Activated T-cell treated with anti-CD3 and anti-CD28 coated beads, Interleukin-2, amount 50 U/mL, for 72 hours (primary cell): ENCODE measurements at places on chromosomes 11 and 22. TPM values are rescaled to one million over a fixed set of nuclear protein-coding genes. Genes with fewer than 3 reads are reported as not detected.

The SYNGR1 gene
- total RNA-seq, result 5.3 TPM

The DDTL gene
- 3.4 TPM for total RNA-seq

The SERGEF gene
- total RNA-seq, result 43.1 TPM

The HMOX1 gene
- 0.34 TPM for total RNA-seq

The CD248 gene
- 3.0 TPM for total RNA-seq

The TEX54 gene
- total RNA-seq, result 1.5 TPM

The GLB1L2 gene
- total RNA-seq, result 2.4 TPM

The HBE1 gene
- total RNA-seq, result not detected

The GGTLC2 gene
- not detected for total RNA-seq

The TLCD5 gene
- total RNA-seq, result 2.0 TPM

The TMEM191B gene
- total RNA-seq, result 1.9 TPM

The MRGPRX3 gene
- total RNA-seq, result not detected

The VSIG10L2 gene
- not detected for total RNA-seq

DNA sequence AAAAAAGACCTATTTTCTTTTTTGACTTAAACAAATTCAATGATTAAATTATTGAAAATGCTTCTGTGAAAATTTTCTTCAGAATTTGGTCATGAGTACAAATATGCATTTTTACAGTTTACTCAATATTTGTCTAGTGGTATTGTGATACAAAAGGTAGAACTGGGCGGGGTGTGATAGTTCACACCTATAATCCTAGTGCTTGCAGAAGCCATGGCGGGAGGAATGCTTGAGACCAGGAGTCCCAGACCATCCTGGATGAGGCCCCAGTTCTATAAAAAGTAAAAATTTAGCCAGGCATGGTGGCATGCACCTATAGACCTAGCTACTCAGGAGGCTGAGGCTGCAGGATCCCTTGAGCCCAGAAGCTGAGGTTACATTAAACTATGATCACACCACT lies 90.6 kb downstream of the ARHGAP42 start:
- no peak overlapping the region for H3K4me3 ChIP-seq
- H3K4me1 ChIP-seq, result no peaks in the 10 kb centered on the region
- no peak overlapping the region for H3K27ac ChIP-seq
- H3K27me3 ChIP-seq, result no peaks in the 10 kb centered on the region

GRCh38 chr11:114346709-114347141 lies 50.5 kb downstream of the NNMT start:
- no peak for DNase-seq
- no peaks in the 10 kb centered on the region for H3K27me3 ChIP-seq
- no peaks in the 10 kb centered on the region for H3K36me3 ChIP-seq
- H3K4me1 ChIP-seq, result peaks cover 4% of the 10 kb centered on the region

GRCh38 chr22:17087498-17088131 lies 2.8 kb downstream of the IL17RA start:
- H3K4me3 ChIP-seq, result peak overlapping the region; percentile 88
- H3K27ac ChIP-seq, result peak overlapping the region; percentile 64
- peaks cover 79% of the 10 kb centered on the region for H3K4me1 ChIP-seq
- H3K36me3 ChIP-seq, result peaks cover 1% of the 10 kb centered on the region
- H3K27me3 ChIP-seq, result no peaks in the 10 kb centered on the region

DNA sequence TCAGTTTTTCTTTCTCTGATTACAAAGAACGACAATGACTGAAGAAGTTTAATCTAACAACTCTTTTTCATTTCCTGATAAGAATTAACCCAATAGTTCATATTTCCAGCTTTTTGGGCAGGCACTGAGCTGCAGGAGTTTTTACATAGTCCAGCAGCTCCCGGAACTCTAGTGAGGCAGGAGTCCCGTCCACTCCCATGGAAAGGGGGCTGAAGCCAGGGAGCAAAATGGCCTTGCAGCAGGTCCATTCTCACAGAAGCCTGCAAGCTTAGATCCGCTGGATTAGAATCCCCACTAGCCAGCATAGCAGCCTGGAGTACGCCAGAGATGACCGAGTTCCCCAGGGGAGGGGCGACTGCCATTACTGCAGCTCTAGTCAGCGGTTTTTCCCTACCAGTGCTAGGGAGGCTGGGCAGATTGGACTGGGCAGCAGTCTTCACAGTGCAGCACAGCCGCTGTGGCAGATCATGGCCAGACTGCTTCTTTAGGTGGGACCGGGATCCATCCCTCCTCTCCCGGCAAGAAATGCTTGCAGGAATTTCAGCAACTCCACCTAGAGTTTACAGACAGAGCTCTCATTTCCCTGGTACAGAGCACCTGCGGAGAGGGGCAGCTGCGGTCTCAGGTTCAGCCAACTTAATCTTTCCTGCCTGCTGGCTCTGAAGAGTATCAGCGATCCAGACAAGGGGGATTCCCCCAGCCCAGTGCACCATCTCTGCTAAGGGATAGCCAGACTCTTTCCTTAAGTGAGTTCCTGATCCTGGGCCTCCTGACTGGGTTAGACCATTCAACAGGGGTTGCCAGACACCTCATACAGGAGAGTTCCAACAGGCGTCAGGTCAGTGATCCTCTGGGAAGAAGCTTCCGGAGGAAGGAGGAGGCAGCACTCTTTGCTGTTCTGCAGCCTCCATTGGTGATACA lies 742 bp upstream of the CASP4 start:
- peaks cover 23% of the 10 kb centered on the region for H3K36me3 ChIP-seq
- H3K27ac ChIP-seq, result peak overlapping the region; percentile 98
- DNase-seq, result no peak
- peaks cover 33% of the 10 kb centered on the region for H3K4me1 ChIP-seq
- no peaks in the 10 kb centered on the region for H3K27me3 ChIP-seq

DNA sequence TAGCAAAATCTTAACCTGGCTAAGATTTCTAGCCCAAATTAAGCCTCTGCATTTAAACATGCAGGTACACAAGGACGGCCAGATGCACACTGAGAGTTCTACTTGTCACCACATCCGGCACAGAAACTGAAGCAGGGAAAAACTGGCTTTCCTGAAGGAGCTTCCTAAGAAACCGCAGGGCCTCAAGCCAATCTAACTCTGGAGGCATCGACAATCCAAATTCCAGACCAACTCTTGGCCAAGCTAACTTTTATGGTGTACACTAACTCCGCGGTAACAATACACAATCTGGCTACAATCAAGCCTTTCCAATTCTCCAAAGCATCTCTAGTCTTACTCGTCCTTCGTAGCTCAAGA lies 1.2 kb downstream of the MSANTD2 start:
- peak overlapping the region; percentile 76 for H3K27ac ChIP-seq
- no peaks in the 10 kb centered on the region for H3K27me3 ChIP-seq
- peaks cover 42% of the 10 kb centered on the region for H3K4me1 ChIP-seq
- no peaks in the 10 kb centered on the region for H3K36me3 ChIP-seq
- H3K4me3 ChIP-seq, result peak overlapping the region; percentile 94

DNA sequence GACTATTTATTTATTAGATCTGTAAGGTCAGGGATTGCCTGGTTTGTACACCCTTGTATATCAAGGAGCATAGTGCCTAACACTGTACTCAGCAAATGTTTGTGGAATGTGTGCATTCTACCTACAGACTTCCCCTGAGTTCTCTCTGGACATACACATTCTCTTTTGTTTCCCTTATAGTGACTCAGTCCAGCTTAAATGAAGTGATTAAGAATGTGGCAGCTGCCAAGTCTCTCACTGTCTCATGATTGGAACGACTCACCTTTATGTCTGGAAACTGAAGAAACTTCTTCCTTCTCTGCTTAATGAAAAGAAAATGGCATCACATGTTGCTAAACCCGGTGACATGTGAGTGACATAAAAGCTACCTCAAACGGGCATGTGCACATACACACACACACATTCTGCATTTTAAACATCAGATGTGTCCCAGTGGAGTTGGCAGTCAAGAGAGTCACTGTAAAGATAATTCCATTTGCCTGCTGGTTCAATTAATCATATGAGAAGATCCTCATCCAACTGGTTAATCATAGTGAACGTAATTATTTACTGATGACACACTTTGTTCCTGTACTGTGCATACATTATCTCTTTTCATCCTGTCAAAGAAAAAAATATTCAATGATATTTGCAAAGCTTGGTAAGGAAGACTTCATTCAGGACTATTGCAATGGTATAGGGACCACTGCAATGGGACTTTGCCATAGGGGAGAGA lies 42.8 kb downstream of the GLYAT start:
- H3K27me3 ChIP-seq, result no peaks in the 10 kb centered on the region
- H3K36me3 ChIP-seq, result no peaks in the 10 kb centered on the region
- no peak overlapping the region for H3K4me3 ChIP-seq

DNA sequence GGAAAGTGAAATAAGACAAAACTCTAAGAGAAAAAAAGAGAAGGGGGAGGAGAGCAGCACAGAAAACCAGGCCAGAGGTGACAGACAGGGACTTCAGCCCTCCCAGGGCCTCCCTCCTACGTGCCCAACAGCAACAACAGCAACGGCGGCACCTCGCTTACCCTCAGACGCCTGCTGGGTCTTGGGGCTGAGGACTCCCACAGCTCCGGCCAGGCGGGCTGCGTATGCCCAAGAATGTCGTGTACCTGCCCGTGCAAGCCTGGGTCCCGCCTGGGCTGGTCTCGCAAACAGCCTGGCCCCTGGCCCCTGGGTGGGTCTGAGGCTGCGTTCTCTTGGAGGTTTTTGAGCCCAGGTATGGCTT lies 30.5 kb downstream of the ARAP1 start:
- DNase-seq, result peak; percentile 37
- peaks cover 2% of the 10 kb centered on the region for H3K36me3 ChIP-seq
- H3K27ac ChIP-seq, result peak overlapping the region; percentile 80
- H3K4me1 ChIP-seq, result peaks cover 67% of the 10 kb centered on the region
- peak overlapping the region; percentile 92 for H3K4me3 ChIP-seq
- no peaks in the 10 kb centered on the region for H3K27me3 ChIP-seq

GRCh38 chr11:66845876-66846212 lies 2.6 kb downstream of the RCE1 start:
- peaks cover 33% of the 10 kb centered on the region for H3K4me1 ChIP-seq
- no peak for DNase-seq
- H3K27ac ChIP-seq, result no peak overlapping the region
- H3K27me3 ChIP-seq, result no peaks in the 10 kb centered on the region
- peaks cover 7% of the 10 kb centered on the region for H3K36me3 ChIP-seq
- no peak overlapping the region for H3K4me3 ChIP-seq

DNA sequence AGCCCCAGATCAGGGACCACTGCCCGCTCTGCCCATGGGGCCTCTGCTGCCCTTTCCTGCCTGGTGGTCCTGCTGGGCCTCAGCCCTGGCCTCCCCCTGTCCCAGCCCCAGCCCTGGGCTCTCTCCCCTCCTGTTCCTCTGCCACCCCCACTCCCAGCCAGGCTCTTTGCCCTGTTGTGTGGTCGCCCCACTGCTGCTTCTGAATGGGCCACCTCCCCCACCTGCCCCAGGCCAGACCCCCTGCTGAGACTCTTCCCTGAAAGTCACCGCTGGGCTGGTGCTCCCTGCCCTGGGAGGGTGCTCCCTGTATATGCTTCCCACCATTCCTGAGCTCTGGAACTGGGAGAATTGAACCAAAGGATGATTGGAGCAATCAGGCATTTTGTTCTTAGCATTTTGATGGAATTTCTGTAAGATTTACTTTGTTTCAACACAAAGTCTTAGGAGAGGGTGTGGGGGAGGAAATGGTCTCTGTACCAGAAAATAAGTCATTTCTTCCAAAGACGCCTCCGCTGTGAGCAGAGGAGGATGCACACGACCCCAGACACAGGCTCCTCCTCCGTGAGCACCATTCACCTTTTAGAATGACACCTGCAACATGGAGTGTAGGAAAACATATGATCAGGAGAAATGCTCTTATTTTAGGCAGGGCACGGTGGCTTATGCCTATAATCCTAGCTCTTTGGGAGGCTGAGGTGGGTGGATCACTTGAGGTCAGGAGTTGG lies 5.2 kb downstream of the APOBEC3B start:
- peak overlapping the region; percentile 83 for H3K27ac ChIP-seq
- H3K36me3 ChIP-seq, result peaks cover 12% of the 10 kb centered on the region
- H3K27me3 ChIP-seq, result no peaks in the 10 kb centered on the region

- H3K4me3 ChIP-seq, result no peak overlapping the region
- no peaks in the 10 kb centered on the region for H3K36me3 ChIP-seq
- H3K4me1 ChIP-seq, result no peaks in the 10 kb centered on the region
- DNase-seq, result no peak
These were observed 205.5 kb downstream of the CCT8L2 start for GRCh38 chr22:16387088-16387487.

DNA sequence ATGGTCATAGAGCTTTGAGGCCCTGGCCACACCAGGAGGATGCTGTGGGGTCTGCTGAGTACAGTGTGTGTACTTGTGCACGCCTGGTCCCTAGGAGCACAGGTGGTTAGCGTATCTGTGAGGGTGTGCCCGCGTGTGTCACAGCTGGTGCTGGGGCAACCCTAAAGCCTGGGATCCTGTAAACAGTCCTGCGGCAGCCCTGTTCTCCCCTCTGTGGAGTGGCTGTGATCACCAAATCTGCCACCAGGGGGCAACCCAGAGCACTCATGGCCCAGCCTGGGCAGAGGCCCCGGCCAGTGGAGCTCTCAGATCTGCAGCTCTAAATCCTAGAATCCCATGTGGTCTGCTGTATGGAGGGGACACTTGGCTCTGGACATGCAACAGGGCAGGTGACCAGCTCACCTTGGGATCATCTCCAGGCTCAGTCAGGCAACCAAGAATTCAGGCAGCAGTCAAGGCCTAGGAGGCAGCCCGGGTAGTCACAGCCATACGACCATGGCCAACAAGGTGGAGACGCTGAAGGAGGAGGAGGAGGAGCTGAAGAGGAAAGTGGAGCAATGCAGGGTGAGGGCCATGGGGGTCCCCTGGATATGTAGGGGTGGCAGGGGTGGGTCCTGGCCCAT lies 3.9 kb downstream of the SH3BP1 start:
- peak overlapping the region; percentile 90 for H3K27ac ChIP-seq
- DNase-seq, result peak; percentile 86
- H3K4me3 ChIP-seq, result peak overlapping the region; percentile 42
- H3K27me3 ChIP-seq, result no peaks in the 10 kb centered on the region
- peaks cover 30% of the 10 kb centered on the region for H3K4me1 ChIP-seq

DNA sequence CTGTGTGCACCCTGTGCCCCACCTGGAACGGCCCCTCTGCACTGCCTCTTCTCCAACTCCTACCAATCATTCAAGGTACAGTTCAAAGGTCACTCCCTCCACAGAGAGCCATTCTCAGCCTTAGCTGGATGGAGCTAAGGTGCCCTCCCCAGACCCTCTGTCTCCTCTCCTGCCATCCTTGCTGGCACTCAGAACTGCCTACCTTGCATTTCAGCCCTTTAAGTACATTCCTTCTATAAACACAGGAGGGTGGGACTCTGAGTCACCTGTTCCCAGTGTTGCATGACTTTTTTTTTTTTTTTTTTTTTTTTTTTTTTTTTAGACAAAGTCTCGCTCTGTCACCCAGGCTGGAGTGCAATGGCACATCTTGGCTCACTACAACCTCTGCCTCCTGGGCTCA lies 8.6 kb downstream of the TTLL1 start:
- DNase-seq, result no peak
- no peak overlapping the region for H3K4me3 ChIP-seq
- no peak overlapping the region for H3K27ac ChIP-seq
- no peaks in the 10 kb centered on the region for H3K27me3 ChIP-seq
- peaks cover 2% of the 10 kb centered on the region for H3K36me3 ChIP-seq
